ENCODE measurements at places on chromosomes 7 and 10.

DNA sequence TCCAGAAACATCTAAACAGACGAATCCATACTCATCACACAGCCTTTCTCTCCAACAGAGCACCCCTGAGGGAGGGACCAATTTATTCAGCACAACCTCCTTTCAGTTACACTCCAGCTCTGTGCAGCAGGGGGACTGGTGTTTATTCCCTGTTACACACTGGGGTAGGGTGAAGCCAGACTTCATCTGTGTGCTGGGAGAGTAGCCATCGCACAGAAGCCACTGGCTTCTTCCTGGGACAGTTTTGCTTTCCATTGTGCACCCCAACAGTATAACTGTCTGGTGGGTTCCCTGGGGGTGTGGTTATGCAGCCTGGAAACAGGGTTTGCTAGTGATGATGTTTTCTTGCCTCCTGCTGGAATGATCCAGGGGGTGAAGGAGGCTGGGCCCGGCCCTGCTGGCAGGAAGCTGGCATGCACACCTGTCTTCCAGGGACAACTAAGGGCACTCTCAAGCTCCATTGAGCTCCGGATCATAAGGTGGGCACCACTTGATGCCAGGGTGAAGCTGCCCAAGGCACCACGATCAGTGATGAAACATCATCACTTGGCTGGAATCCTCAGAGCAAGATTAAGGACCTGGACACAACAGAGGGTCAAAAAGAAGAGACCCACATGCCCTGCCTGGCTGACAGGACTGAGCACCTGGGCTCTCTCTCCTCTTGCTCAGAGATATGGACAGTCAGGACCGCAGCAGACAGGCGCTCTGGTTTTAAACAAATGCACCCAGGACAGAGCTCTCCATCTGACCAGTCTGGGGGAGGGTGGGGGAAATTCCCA lies 293.2 kb downstream of the GRID1 start:
- DNase-seq: no peak

- DNase-seq: peak; percentile 52
Observed at GRCh38 chr10:128042131-128042610, 84.1 kb downstream of the MKI67 start.

DNA sequence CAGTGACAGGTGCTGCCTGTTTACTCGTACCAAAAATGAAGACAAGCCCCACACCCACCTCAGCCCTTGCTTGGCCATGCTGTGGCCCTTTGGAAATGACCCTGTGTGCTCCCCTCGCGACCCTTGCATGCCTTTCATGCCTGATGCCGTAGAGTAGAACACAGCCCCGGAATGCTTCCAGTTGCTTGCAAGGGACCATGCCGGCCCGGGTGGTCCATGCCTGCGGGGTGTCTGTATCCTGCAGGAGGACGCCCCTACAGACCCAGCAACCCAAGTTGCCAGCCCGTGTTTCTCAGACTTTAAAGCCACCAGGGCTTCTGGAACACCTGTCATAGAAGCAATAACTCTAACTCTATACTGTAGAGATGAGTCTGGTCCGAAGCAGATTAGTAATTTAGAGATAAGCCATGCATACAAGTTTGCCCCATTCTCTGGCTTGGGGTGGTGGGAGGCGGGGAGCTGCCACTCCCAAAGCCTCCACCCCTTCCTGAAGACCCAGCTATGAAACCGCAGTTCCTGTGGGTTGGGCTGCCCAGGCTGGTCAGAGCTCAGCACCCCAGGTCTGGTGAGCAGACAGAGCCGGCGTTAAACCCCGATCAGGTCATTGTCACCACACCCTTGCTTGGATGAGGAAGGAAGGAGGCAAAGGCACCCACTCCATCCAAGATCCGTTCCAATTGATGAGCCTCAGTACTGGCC lies 143.5 kb downstream of the ADCY1 start:
- DNase-seq: no peak

DNA sequence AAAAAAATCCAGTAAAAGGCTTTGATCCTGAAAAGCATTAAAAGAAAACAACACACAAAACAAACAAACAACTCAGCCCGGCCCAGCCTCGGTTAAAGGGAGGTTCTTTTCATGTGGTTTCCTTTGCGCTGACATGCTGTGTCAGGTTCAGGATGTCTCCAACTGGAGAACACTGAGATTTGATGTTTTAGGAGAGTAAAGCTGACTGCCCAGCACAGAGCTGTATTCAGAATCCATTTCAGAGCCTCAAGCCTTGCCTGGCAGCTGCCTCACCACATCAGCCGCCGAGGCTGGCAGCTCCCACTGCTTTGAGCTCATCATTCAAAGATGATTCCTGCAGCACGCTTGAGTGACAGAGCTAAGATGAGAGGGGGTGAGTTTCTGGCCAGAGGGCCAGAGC lies 205.8 kb upstream of the LYZL1 start:
- no peak for DNase-seq

GRCh38 chr7:3005257-3005656 lies 38.4 kb downstream of the CARD11 start:
- no peak for DNase-seq

DNA sequence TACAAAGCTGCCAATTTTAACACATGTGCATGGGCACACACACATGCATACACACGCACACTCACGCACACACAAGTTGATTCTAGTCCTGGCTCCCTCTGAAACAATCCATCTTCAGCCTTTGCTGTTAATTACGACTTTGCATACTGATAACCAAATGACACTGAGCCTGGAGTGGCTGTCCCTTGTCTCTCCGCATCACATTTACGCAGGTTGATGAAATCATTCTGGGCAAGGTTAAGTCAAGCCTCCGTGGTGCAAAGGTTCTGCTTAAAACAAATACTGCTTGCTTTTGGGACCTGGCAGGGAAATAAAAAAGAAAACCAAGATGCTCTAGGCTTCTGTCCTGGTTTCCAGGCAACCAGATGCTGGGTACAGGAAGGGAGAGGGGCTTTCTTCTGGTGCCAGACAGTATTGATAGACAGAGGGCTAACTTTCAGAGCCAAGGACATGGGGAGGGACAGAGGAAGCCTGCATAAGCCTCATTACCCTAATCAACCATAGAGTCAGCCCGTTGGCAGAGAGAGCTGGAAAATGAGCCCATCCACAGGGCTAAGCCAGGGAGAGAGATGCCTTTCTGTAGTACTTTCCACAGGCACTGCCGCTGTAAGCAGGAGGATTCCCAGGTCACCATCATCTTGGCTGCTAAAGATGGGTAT lies 233.0 kb downstream of the WDR11 start:
- DNase-seq: no peak

- no peak for DNase-seq
Observed at GRCh38 chr10:17747883-17748550, 4.0 kb upstream of the TMEM236 start.

DNA sequence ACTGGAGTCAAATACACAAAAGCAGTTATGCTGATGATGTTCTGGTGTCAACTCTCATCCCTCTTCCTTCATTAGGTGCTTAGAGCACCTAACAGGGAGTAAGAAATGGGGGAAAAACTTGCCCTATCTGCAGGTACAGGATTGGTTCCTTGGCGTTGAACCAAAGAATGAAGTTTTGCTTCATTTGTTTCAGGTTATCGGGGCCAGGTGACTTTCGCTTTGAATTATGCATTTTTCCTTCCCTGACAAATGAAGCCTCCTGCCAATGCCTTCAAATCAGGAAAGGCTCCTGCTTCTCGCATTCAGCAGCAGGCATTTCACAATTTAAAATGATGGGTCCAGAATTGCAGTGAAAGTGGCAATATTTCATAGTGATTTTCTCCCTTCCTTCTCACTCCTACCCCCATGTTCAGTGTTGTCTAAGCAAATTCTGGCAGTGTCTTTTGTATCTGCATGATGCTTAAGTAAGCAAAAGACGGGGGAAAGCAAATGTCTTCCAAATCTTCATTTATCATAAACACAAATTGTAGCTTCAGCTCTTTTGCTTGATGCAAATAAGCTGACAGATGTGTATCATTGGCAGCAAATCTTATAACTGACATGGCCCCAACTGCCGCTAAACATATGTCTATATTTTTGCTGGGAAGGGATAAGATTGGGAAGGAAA lies 29.4 kb downstream of the DNAJB9 start:
- no peak for DNase-seq

DNA sequence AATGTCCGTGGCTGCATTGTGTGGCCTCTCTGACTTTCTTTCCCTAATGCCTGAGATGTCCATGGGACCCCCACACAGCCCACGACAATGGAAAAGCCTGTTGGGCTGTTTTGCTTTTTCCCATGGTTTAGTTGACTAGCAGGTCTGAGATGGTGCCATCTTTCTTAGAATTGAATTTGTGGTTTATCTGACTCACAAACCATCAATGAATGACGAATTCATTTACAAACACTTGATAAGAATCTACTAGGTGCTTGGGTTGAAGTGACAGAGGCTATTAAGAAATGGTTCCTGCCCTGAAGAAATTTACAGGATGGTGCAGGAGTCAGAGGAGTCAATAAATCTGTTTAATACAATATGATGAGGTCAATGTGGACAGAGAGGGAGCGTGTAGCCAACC lies 75.4 kb downstream of the OTUD1 start:
- DNase-seq: peak; percentile 71

DNA sequence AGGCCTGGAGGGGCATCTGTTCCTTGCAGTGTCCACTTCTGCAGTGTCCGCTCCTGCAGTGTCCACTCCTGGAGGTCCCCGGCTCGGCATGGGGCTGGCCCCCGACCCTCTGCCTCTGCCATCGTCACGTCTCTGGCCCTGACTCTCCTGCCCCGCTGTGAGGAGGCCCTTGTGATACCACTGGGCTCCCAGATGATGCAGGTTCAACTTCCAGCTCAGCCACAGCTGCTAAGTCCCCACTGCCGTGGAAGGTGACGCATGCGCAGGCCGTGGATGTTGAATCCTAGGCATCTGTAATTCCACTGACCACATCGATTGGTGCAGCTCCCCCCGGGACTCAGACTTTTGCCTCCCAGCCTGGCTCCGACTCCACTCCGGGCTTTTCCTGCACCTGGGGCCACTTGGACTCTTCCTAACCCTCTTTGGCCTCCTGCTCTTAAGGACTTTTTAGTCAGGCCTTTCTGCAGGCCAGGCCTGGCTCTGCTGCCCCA lies 95.1 kb downstream of the GLRX3 start:
- DNase-seq: no peak

DNA sequence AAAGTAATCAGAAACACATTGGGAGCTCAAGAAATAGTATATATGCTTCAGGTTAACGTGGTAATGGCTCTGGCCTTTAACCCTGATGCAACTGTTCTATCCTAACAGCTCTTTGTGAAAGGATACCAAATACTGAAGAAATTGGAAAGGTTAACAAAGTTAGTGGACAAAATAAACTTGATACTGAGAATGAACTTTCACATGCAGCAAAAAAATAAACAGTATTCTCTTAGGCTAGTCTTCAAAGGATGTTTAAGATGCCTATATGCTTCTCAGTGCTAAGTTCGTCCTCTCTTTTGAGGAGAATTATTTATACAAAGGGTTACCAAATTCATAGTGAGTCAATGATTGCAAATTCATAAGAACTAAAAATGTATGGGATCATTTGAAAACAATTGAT lies 256.2 kb upstream of the FERD3L start:
- DNase-seq: no peak

GRCh38 chr7:154916856-154917807 lies 85.8 kb downstream of the PAXIP1 start:
- peak; percentile 17 for DNase-seq

DNA sequence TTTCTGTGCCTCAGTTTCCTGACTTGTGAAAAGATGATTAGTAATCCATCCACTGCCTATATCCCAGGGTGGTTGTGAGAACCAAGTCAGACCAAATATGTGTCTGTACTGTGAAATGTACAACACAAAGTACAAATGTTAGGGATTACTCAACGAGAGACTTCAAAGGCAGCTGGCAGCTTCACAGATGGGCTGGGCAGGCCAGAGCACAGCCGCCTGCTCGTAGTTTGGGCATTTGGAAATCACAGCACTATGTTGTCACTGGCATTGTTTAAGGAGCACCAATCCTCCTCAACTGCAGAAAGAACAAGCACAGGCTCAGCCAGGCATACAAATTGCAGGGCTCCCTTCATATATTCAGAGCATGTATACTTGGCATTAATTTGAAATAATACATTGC lies 64.5 kb upstream of the C10orf90 start:
- no peak for DNase-seq

DNA sequence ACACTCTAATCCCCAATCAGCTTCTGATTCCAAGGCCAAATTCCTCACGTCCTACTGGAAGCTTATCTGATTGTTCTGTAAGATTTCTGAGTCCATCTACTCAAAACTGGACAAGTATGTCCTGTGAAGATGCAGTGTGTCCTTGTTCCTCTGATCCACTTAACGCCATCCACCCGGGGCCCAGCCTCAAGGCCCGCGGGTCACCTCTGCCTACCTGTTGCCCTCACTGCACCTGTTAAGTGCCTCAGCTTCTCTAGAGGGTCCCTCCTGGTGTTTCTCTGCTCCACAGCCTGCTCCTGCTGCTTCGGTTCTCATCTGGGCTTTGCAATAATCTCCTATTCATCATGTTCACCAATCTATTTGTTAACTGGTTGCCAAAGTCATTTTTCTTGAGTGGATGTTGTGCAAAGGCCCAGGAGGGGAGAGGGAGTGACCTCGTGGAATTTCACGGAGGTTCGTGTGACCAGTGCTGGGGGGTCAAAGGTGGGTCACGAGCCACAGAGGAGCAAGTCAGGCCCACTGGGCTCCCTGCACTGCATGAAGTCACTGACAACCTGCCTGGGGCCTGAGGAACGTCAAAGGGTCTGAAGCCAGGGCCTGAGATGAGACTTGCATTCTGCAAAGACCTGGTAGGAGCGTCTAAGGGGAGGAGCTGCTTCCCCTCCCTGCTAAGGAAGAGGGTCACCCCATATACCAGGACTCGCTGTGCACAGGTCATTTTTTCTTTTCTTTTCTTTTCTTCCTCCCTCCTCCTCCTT lies 338.1 kb downstream of the WDR37 start:
- no peak for DNase-seq

- DNase-seq: peak; percentile 43
Observed at GRCh38 chr7:44769776-44770294, 21.2 kb downstream of the ZMIZ2 start.

DNA sequence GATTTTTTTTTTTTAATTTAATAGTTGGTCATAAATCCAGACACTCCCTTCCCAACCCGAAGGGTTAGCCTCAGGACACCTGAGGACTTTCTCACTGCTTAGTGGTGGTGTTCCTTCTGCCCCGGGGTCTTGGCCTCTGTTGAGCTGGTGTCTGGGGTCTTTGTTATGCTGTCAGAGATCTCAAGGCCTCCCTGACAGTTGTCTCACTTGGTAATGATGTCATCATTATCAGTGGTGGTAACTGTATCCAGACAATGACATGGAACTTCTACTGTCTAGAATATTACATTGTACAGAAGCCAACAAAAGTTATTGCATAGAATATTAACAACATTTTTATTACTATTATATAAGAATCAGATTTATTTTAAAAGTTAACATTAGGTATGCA lies 32.9 kb downstream of the PPP2R2D start:
- DNase-seq: no peak

- DNase-seq: no peak
Observed at GRCh38 chr10:126207313-126207771, 180.9 kb downstream of the ADAM12 start.

- DNase-seq: no peak
Observed at GRCh38 chr10:123269675-123270074, 115.5 kb downstream of the BUB3 start.

GRCh38 chr10:4108693-4109092 lies 323.7 kb upstream of the KLF6 start:
- DNase-seq: no peak
